ENCODE measurements at places on chromosomes 11 and 22.

DNA sequence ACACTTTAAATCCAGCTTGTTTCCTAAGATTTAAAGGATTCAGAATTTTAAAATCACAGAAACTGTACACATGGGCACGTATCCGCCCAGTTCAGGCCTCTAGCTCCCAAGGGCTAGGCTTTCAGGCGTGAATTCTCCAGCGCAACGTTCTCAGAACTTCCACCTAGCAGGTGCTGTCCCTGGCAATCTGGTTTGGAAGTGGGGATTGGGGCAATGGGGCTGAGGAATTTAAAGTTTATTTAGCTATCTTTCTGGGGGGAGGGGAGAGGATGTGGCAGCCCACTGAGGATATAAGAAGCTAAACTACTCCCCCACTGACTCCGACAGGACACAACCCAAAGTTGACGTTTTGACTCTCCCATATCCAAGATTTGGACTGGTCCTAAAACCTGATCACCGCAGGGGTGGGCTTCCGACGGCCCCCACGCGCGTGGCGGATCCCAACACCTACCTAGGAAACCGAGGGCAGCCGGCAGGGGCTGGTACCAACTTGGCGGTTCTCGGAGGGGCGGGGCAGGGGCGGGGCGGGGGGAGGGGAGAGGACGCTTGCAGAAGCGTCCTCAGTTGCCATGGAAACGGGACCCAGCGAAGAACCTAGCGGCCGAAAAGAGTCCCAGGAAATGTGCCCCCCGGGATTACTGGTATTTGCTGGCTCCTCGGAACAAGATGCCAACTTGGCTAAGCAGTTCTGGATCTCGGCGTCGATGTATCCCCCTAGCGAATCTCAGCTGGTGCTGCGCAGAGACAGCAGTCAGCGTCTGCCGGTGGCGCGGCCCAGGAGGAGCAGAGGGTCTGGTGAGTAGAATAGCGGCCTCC, at the start of gene HOATZ:
HOATZ (plus strand) TSS at position 563 of the 816 bp plus-strand sequence; CDS start at position 570, 7 bp downstream.
- DNase-seq: no peak

DNA sequence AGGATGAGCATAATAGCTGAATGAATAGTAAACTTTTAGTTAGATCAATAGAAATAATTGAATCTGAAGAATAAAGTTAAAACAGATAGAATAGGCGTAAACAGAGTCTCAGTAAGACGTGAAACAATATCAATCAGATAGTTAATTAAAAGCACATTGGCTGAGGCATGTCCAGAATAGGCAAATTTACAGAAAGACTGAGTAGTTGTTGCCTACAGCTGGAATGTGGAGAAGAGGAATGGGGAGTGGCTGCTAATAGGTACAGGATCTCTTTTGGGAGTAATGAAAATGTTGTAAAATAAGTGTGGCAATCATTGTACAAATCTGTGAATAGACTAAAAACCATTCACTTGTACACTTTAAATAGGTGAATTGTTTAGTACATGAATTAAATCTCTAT, 36.3 kb upstream of the ME3 start:
- DNase-seq: no peak

DNA sequence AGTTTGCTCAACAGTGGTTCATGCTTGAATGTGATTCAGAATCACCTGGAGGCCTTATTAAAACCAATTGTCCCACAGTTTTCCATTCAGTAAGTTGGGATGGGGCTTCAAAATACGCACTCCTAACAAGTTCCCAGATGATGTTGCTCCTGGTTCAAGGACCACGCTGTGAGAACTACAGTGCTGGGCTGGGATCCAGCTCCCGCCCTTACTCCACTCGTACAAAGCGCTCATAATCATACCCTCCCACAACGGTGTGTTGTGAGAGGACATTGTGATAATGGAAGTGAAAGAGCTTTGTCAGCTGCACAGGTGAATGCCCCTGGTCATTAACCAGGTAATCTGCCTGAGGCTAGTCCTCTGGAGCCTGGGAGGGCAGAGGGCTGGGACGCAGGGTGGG, 1.3 kb upstream of the CD82 start:
- no peak for DNase-seq

DNA sequence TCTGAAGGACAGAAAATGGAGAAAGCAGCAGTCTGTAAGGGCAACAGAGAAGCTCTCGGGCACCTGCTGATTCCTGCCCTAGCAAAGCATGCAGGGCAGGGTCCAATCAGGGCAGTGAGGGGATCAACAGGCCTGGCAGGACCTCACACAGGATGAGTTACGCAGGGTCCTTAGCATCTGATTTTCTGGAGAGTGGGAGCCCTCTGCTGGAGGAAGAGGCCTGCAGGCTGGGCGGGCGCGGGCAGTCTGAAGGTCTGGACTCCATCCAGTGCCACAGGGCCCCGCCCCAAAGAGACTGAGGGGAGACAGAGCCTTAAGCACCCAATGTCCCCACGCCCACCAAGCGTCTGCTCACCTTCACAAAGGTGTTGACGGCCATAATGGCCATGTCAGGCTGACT, 28.9 kb downstream of the AP1B1 start:
- no peak for DNase-seq

GRCh38 chr11:104075706-104076105, 39.3 kb downstream of the DDI1 start:
- DNase-seq: no peak

DNA sequence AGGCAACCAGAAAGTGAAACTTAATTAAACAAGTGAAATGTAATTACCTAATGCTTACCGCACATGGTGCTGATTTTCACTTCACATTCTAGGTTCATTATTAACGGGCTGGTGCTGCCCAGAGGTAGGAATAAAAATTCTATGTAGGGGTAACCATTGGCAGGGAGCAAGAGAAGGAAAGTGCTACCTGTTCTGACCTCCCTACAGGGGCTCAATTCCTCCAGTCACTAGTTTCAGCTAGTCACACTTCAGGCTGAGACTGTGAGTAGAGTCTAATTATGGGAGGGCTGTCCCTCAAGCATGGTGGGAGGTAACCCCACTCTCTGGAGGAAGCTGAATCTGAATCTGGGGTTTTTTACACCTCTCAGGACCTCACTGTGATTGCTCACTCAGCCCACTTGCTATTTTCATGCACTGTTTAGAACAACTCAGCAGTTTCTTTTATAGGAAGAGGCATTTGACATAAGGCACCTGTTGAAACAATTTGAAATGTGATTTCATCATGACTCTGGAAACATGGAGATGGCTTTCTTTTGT, 75.4 kb downstream of the MAML2 start:
- DNase-seq: no peak

DNA sequence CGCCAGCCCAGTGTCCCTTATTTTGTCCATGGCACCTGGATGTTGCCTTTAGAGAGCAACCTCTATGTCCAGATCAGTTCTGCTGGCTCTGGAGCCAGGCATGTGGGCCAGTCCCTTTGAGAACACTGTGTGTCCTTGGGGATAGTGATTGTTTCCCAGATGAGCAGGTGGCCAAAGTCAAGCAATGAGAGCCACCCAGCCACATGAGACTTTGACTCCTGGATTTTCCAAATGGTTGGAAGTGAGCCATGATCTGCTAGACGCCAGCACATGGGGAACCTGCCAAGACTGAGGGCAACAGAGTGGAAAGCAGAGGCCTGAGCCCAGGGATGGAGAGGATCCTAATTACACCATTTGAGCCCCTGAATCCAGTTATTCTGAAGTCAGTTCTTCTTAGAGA, 479.8 kb downstream of the OPCML start:
- DNase-seq: no peak

DNA sequence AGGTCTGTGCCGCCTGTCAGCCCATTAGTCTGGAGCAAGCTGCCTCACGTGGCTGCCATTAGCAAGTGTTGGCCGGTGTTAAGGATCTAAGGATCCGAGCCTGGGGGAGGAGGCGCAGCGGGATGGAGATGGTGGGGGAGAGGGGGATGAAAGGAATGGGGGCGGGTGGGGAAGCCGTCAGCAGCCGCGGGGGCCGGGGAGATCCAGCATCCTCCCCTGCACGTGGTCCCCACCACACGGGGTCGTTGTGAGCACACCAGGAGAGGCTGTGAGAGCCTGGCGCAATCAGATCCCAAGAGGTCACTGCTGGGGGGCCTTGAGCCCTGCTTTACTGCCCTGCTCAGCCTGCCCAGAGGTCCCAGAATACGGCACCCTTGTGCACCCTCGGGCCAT, 7.3 kb downstream of the CABP7 start:
- no peak for DNase-seq

GRCh38 chr11:108498816-108499408, 728 bp upstream of the POGLUT3 start:
- no peak for DNase-seq

- no peak for DNase-seq
Observed at GRCh38 chr11:60077981-60078380, 10.5 kb upstream of the MS4A2 start.

GRCh38 chr11:2683806-2684205, 16.0 kb downstream of the KCNQ1OT1 start:
- no peak for DNase-seq

- no peak for DNase-seq
Observed at GRCh38 chr11:118201966-118202365, 22.8 kb downstream of the JAML start.

DNA sequence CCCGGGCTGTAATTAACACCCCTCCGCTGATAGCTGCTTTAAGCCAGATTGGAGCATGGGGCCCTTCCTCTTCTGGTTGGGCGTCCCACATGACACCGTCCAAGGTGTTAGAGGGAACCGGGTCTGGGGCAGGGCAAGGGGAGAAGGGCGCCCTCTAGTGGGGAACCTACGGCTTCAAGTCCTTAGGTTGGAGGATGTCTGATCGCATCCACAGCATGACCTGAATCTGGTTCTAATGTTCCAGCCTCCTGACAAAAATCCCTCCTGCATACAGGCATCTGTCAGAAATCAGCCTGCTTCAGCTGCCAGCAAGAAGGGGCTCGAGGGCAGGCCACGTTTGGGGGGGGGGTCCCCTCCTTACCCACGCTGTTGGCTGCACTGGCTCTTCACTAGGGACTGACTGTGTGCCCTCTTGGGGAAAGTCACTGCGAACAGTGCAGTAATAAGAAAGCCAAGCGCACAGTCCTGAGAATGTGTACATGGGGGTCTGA, 94.2 kb upstream of the TBCEL start:
- peak; percentile 3 for DNase-seq

GRCh38 chr11:117459979-117460300, 132.3 kb downstream of the CEP164 start:
- DNase-seq: no peak

- no peak for DNase-seq
Observed at GRCh38 chr11:76662656-76663485, 7.7 kb downstream of the LRRC32 start.

DNA sequence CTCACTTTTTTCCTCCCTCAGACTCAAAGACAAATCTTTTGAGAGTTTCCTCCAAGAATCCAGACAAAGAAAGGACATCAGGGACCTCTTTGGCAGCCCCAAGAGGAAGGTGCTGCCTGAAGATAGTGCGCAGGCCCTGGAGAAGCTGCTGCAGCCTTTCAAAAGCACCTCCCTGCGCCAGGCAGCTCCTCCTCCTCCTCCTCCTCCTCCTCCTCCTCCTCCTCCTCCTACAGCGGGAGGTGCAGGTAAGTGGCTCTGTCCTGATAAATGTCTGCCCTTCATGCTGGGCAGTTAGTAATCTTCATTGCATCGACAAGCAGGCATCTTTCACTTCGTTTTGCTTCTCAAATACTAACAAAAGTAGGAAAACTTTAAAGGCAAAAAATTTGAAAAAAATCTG, 82.8 kb upstream of the PARVA start:
- DNase-seq: no peak

DNA sequence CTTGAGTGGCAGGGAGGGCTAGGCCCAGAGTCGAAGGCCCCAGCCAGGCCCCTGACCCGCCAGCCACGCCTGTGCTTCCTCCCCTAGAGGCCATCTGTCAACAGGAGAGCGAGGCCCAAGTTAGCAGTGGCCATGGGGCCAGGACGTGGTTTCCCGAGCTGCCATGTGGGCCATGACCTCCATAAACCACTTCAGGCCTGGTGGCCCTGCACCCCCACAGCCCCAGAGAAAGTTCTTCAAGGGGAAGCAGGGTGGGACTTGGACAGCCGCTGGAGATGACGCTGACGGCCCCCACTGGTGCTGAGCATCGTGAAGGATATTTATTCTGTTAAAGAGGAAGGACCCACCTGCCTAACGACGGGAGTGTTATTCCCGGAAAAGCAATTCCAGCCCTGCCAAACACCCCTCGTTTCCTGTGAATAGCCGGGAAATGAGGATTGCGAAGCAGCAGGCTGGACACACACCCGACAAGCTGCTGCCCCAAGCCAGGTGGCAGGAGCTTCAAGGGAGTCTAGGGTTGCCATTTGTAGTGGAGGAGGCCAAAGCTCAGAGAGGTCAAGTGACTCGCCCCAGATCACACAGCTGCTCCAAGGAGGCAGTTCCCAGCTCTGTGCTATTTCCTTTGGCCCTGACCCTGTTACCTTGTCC, 12.8 kb downstream of the PRR5 start:
- DNase-seq: no peak

- no peak for DNase-seq
Observed at GRCh38 chr11:60821827-60822599, 19.9 kb upstream of the CCDC86 start.

DNA sequence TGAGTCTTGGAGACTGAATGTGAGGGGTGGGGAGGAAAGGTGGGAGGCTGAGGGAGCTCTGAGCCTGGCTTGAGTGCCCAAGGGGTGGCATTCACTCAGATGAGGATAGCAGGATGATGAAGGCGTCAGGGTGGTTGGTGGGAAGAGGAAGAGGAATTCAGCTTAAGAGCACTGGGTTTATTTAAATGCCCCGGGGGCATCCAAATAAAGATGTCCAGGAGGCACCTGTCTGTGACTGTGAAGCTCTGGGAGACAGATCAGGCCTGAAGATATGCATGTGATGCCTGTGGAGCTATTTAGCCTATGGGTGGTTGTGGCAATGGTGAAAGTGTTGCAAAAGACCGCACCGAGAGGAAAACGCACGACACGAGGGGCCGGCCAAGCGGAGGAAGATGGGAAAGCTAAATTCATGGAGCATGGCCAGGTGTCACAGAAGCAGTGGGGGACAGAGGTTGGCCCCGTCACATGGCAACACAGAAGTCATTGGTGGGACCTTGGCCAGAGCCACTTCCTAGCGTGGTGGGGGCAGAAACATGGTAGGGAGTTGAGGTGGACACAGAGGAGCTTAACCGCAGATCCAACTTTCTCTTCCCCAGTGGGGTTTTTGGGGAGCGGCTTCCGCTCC, 15.5 kb downstream of the SLC37A2 start:
- DNase-seq: no peak

- peak; percentile 35 for DNase-seq
Observed at GRCh38 chr11:20367313-20367948, 3.9 kb downstream of the HTATIP2 start.

- no peak for DNase-seq
Observed at GRCh38 chr22:38135133-38135706, 24.7 kb upstream of the BAIAP2L2 start.

- no peak for DNase-seq
Observed at GRCh38 chr22:28402060-28402459, 277.6 kb downstream of the TTC28 start.

- DNase-seq: no peak
Observed at GRCh38 chr11:97487387-97487786, 1097.6 kb downstream of the JRKL start.

DNA sequence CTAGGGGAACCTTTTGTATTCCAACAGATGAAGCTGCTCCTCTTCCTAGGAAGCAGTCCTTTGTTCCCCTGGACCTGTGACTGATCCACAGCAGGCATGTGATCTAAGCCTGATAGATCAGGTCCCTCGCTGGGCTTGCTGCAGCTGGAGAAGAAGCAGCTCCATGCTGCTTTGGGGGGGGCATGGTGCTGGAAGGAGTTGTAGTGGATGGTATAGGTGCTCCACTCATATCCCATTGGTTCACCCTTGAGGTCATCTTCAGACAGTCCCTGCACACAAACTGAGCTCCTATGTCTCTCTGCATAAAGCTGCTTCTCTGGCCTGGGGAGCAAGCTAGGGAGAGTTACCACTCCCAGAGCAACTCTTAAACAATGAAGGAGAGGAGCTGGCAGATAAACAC, 9.5 kb upstream of the RIC3 start:
- no peak for DNase-seq

GRCh38 chr11:115503083-115503885, 931 bp downstream of the CADM1 start:
- DNase-seq: no peak

Data from activated T-helper 1 cell treated with anti-CD3 and anti-CD28 coated beads, Interleukin-2, amount 50 U/mL, for 16 hours (primary cell).